ENCODE measurements at places on chromosomes 5 and 9.

GRCh38 chr5:64519263-64519662 lies 13.4 kb downstream of the RGS7BP start:
- no peak for DNase-seq

GRCh38 chr5:159605585-159605984 lies 275.3 kb upstream of the IL12B start:
- DNase-seq = no peak

DNA sequence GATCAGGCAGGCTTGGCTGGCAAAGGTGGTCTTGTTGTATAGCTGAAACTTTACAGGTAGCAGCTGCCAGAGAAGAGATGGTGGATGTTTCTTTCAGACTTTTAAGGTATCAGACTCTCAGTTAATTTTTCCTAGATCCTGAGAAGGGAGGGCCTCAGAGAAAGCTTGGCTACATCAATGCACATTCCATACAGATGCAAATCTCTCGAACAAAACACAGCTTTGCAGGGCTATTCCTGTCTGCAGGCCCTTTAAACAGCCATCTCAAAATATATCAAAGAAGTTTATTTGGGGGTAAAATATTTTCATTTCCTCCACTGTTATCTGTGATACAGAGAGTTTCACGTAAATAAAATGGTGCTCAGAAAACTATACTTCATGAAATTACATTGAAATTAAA lies 1584.4 kb downstream of the EFNA5 start:
- no peak for DNase-seq

DNA sequence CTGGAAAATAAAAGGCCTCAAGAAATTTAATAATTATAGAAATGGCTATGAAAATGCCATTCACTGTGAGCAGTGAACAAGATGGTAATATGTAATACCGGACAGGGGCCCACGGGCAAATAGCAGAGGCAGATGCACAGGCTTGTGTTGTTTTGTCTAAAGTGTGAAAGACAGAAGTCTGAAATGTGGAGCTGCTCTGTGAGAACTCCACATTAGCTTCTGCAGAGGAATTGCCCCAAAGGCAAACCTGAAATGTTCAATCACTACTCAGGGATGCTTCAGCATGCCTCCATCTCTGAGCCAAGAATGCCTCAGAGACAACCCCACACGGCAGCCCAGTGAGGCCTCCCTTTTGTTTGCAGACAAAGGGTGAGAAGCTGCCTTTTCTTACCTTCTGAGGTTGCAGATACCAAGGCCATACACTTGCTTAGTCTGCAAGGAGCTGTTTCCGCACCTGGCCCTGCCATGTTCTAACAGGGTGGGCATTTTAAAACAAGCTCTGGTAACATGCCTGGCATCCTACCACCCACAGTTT lies 124.3 kb upstream of the CXCL14 start:
- no peak for DNase-seq

DNA sequence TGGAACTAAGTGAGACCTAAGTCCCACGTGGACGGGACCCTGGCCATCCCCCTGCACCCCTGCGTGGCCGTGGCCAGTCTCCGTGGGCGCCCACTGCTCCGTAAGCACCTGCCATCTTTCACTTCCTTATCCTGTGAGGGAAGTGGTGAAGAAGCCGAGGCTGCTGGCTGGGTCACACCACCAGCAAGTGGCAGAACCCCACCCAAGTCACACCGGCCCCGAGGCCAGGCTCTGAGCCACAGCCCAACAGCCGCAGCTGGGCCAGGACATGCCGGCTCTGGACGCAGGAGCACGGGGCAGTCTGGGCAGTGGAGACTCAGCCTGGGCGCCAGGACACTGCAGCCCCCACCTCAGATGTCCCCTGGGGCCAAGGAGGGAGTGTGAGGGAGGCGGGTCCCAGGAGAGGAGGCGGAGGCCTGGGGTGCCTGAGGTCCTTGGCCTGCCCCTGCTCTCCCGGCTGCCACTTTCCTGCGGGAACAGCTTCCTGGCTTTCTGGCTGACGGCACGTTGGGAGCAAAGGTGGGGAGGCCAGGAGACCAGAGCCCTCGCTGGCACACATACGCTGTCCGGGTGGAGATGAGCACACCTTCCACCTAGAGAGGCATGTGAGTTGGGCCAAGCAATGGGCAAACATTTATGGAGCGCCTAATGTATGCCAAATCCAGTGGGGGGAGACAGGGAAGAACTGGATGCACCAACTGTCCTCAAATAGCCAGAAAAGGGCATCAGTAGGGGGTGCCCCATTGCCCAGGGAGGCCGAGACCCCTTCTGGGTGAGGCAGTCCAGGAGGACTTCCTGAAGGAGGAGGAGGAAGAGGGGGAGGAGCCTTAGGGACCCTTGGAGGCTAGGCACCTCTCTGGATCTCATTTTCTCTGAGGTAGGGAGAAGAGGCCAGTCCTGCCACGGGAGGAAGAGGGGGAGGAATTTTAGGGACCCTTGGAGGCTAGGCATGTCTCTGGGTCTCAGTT lies 43.9 kb upstream of the EGFL7 start:
- no peak for DNase-seq

- DNase-seq = peak; percentile 46
Observed at GRCh38 chr9:114487607-114488300, 17.5 kb downstream of the WHRN start.

DNA sequence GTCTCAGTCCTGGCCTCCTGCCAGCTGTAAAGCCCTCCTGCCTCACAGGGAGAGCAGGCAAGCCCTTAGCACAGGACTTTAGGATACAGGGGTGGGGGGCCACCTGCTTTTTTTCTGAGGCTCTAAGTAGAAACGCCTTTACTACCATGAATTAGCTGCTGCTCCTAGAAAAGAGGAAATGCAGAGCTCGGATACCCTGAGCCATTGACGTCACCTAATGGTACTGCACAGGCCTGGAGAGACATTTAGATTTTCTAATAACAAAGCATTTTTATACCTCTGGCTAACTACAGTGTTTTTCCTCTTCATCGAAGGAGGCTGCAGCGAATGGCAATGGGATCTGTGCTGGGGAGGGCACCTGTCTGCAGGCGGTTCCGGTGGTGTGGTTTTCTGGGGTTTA lies 137.0 kb downstream of the WDR41 start:
- no peak for DNase-seq

- DNase-seq = no peak
Observed at GRCh38 chr5:135705941-135706466, 127.2 kb upstream of the CXCL14 start.

DNA sequence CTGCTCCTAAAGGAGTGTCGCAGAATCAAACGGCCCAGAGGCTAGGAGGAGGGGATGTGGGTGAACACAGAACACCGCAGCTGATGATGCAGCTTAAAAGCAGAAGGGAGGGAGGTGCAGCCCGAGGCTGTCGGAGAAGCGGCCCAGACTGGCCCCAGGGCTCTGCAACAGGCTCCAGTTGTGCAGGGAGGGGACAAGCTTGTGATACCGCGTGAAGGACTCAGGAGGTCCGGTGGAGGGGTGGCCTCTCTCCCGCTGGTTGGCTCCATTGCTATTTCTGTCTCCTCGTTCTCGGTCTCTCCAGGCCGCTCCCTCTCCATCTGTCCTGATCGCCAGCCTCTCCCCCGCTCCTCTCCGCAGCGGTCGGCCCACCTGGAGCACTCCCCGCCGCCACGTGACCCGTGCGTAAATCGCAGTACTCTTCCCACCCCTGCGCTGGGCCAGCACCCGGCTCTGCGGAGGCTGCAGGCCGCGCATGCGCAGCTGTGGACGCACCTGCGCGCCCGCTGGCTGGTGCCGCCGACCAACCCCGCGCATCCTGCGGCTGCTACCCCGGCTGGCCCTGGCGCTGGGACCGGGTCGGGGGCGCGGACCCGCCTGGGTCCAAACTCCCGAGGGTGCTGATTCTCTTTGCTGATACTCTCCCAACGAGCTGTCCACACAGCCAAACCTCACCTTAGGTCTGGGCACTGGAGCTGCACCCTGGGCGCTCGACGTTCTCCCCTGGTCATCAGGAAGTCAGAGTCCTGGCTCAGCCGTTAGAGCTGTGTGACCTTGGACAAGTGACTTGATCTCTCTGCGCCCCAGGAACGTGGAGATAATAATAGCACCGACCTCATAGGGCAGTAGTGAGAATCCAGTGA lies 3.7 kb upstream of the STXBP1 start:
- peak; percentile 58 for DNase-seq

- DNase-seq = no peak
Observed at GRCh38 chr9:136019041-136019680, 58.0 kb upstream of the UBAC1 start.

DNA sequence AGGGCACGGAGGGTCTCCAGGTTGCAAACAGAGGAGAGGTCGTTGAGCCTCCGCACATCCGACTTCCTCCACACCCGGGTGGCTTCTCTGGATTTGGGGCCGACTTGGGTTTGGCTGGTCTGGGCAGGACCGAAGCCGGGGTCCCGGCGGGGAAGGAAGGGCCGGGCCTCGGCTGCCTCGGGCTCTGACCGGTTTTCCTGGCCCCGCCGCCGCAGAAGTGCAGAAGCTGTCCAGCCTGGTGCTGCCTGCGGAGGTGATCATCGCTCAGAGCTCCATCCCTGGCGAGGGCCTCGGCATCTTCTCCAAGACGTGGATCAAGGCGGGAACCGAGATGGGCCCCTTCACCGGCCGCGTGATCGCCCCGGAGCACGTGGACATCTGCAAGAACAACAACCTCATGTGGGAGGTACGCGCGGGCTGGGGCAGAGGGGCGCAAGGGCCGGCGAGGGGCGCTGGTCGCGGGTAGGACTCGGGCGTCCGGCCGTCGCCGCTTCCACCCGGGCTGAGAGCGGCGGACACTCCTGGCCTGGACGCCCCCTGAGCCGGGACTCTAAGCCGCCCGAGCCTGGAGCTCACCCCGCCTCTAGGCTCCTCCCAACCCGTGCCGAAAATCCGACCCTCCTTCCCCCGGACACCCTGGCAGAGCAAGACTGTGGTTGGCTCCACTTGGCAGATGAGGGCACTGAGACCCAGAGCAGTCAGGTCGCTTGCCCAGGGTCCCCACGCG lies 2.2 kb downstream of the PRDM12 start:
- DNase-seq = no peak

DNA sequence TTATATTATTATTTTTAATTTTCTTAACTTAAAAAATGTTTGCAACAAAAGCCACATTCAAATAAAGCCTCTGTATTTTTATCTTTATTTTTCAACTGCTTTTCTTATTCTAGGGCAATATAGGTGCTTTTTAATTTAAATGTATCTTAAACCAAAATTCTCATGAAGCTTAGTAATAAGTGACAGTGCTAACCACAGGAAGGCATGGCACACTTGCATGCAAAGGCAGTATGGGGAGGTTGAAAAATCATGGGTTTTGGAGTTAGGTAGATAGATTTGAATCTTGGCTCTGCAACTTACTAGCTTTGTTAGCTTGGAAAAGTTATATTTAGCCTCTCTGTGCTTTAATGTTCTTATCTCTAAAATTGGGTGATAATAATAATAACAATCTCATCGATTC lies 458.0 kb downstream of the DMAC1 start:
- DNase-seq = no peak

- DNase-seq = no peak
Observed at GRCh38 chr5:11146171-11146570, 385.1 kb upstream of the DAP start.

GRCh38 chr5:89133975-89134374 lies 251.0 kb upstream of the MEF2C start:
- DNase-seq = no peak

DNA sequence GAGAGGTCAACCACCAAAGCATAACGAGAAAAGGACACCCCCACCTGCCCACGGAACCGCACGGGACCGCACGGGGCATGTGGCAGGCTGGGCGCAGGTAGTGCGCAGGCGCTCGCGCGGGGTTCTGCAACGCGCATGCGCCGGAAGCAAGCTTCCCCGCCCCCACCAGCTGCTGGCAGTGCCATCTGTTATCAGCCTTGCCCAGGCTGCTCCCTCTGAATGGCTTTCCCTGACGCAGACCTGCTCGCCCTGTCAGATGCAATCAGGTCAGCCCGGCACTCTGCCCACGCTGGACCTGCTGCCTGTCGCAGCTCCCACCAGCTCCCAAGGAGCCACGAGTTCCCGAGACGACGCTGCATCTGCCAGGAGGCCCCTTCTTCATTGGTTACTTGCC lies 22.8 kb downstream of the PTCH1 start:
- DNase-seq = no peak

- no peak for DNase-seq
Observed at GRCh38 chr5:31987985-31988710, 186.0 kb downstream of the GOLPH3 start.

DNA sequence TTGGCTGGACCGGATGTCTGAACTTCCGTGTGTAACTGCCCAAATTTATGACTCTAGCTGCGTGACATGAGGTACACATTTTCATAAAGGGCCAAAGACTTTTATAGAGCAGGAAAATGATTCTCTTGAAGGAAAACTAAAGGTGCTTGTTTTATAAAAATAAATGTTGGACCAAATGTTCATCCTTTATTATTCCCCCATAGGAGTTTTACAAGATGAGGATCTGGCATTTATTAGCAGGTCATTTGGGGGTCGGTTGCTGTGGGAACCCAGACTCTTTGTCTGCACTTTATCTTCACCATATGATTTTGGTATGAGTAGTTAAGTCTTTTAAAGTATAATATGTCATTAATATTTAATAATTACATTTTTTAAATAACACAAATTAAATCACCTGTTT lies 571.2 kb downstream of the EFNA5 start:
- no peak for DNase-seq

GRCh38 chr5:96716007-96716406 lies 53.8 kb downstream of the CAST start:
- DNase-seq = no peak

DNA sequence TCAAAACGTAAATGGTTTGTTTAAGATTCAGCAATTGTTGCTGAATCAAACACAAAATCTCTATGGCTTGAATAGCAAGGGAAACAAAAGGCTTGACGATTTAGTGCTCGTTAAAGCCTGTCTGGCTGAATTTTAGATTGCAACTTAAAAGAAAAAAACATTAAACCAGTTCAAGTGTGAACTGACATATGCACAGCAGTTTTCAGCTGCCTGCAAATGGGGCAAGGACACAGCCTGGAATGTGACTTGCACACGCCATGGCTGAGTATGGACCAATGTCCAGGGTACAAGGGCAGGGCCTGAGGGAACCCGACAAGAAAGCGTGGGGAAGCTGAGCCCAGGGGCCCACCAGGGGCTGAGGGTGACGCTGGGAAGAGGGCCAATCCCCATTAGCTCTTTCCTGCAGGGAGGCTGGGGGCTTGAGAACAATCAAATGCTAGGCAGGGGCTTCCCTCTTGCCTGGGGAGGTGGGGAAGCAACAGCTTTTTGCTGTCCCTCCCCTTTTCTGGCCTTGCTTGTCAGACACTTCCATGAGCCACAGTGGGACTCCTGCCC lies 89.6 kb upstream of the LRRTM2 start:
- no peak for DNase-seq

DNA sequence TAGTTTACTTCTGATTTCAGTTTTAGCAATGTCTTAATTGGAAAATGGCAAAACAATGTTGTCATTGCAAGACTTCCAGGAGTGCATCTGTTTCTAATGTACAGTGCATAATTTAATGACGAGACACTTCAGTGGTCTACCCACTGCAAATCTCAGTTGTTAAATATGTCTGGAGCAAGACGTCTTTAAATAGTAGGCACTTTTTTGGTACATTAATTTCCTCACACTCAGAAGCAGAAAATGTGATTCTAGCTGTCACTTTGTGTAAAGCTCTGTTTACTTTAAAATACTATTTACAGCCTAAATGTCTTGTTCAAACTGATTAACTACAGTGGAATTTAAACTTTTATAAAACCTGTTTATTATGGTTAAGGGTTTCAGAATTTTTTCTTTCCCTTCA lies 815.5 kb downstream of the TLE1 start:
- DNase-seq = no peak

- no peak for DNase-seq
Observed at GRCh38 chr9:118170032-118170955, 466.1 kb downstream of the TLR4 start.

GRCh38 chr5:38719916-38720315 lies 125.9 kb upstream of the OSMR start:
- no peak for DNase-seq
